Ovary (tissue), 10 donors: ENCODE measurements at places on chromosomes 7 and 10. TPM values are rescaled to one million over a fixed set of nuclear protein-coding genes. Genes with fewer than 3 reads are reported as not detected.

Gene H2BK1
- total RNA-seq = not detected

Gene ORC5
- 20.3 TPM for total RNA-seq

Gene NUDT5
- 16.9 TPM for total RNA-seq

Gene RBP4
- 6.7 TPM for total RNA-seq

Gene SCRN1
- 63.9 TPM for total RNA-seq

Gene C10orf67
- total RNA-seq = 0.13 TPM

Gene PRR15
- 10.5 TPM for total RNA-seq

DNA sequence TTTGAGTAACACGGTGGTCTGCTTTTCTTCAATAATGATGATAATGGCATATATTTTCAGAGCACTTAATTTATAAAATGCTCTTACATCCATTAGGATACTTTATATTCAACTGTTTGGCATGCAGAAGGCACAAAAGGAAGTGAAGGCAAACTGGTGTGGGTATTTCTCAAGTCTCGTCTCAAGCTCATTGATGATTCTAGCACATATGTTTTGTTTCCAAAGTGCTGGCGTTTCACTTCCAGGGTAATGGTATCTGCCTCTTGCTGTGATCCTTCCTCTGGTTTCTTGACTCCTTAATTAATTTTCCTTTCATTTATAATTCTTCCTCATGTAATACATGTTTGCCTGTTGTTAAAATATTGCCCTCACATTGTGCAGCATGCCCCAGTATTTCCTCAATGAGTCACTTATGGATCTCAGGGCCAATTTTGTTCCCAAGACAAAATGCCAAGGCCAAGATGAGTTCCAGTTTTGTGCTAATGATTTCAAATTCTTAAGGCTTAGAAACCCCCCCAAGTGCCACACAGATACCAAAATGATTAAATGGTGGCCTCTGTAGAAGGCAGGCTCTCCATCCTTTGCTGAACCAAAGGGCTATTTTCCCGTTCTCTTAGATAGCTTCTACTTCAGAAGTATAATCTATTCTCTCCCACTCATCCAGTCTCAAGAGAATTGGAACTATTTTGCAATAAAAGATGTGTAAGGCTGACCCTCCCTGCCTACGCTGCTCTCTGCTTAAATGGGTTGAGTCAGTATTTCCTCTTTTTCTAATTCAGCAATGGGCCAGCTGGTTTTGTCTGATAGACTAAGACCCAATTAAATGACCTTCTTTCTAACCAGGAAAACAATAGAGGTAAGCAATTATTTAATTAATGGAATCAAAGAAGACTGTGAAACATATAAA lies 171.2 kb downstream of the ZNF365 start:
- peak; percentile 24 for DNase-seq
- no peak overlapping the region for H3K27ac ChIP-seq
- H3K4me1 ChIP-seq = no peaks in the 10 kb centered on the region

- H3K4me3 ChIP-seq = peak overlapping the region; percentile 95
- no peaks in the 10 kb centered on the region for H3K27me3 ChIP-seq
- H3K4me1 ChIP-seq = peaks cover 6% of the 10 kb centered on the region
- H3K36me3 ChIP-seq = no peaks in the 10 kb centered on the region
These were observed 958 bp upstream of the ESYT2 start for GRCh38 chr7:158830211-158830723.

DNA sequence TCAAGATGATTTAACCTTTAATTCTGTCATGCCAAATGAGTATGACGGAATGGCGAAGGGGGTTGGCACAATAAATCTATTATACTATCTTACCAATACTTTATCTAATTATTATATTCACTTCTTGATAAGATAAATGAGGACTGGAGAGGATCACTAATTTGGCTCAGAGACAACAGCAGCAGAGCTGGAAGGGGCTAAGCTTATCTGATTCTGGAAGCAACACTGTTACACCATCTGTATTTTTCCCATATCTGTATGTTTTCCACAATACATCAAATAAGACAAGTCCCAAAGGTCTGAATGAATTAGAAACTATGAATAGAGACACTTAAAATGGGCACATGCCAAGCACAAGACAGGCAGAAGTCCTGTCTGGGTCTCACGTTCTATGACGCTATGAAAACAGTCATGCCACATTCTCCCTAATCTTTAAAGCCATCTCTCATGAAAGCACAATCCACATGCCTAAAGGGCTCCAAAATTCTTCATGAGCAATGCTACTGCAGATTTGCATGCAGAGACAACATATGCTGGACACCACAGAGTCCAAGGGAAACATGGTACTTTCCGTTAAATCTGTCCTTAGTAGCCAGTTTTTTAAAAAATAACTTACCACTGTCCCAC lies 88.3 kb downstream of the SLC25A13 start:
- no peak overlapping the region for H3K4me3 ChIP-seq
- DNase-seq = no peak
- no peaks in the 10 kb centered on the region for H3K27me3 ChIP-seq
- peaks cover 21% of the 10 kb centered on the region for H3K4me1 ChIP-seq
- no peaks in the 10 kb centered on the region for H3K36me3 ChIP-seq

DNA sequence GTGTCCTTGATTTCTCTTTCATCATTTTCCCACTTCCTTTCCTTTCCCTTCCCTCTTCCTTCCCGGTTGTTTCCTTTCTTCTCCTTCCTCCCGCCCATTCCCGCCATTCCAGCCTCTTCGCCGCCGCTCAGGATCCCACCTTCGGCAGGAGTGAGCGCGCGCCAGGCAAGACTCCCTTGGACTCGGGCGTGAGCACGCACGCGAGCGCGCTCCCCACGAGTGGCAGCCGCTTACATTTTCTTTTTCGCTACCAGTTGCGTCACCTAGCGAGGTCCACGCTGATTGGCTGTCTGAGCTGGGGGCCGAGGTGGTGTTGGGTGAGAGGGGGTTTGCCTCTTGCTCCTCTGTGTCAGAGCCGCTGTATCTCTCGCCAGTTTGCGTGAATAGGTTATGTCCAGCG lies 11.8 kb downstream of the ZAN start:
- peak; percentile 76 for DNase-seq
- no peak overlapping the region for H3K27ac ChIP-seq
- no peaks in the 10 kb centered on the region for H3K27me3 ChIP-seq
- H3K4me1 ChIP-seq = no peaks in the 10 kb centered on the region
- no peak overlapping the region for H3K4me3 ChIP-seq

DNA sequence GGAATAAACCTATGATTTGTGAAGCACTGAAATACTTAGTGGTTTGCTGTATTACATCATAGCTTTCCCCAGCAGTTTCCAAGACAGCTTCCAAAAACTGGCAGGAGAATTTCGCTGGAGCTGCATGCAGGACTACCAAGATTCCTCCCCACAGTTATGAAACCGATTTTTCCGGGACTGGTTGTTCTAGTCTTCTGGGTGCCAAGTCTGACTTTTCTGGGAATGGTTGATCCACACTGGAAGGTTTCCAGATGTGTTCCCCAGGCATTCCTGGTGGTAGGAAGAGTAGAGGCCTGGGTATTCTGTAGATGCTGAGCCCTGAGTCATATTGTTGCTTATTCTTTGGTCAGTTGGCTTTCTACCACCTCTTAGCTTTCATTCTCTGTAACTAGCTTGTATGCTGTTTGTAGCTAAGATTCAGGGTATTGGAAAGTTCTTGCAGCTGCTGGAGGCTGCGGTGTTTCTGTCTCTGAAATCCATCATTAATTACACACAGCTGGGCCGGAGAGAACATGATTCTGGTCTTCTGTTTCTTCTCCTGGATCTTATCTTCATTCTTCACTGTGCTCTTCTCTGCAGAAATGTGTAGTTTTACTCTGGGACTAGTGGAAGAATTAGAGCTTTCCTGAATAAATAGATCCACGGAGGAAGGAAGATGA lies 6.3 kb downstream of the ABCC2 start:
- H3K36me3 ChIP-seq = no peaks in the 10 kb centered on the region
- no peak for DNase-seq
- H3K4me3 ChIP-seq = no peak overlapping the region
- H3K27ac ChIP-seq = no peak overlapping the region
- no peaks in the 10 kb centered on the region for H3K4me1 ChIP-seq
- no peaks in the 10 kb centered on the region for H3K27me3 ChIP-seq

DNA sequence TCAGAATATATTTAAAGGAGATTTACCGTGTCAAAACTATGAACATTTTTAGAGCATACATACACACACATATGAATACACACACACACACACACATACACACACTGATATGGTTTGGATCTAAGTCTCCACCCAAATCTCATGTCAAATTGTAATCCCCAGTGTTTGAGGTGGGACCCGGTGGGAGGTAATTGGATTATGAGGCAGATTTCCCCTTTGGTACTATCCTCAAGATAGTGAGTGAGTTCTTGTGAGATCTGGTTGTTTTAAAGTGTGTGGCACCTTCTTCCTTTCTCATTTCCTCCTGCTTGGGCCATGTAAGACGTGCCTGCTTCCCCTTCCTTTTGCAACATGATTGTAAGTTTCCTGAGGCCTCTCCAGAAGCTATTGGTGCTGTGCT lies 515.0 kb upstream of the ZMIZ1 start:
- H3K4me3 ChIP-seq = no peak overlapping the region
- DNase-seq = no peak
- H3K4me1 ChIP-seq = peaks cover 19% of the 10 kb centered on the region
- H3K36me3 ChIP-seq = no peaks in the 10 kb centered on the region
- H3K27me3 ChIP-seq = no peaks in the 10 kb centered on the region

- H3K4me1 ChIP-seq = no peaks in the 10 kb centered on the region
- H3K4me3 ChIP-seq = no peak overlapping the region
- H3K36me3 ChIP-seq = no peaks in the 10 kb centered on the region
- no peak overlapping the region for H3K27ac ChIP-seq
These were observed 63.3 kb downstream of the MRC1 start for GRCh38 chr10:17872191-17873091.

DNA sequence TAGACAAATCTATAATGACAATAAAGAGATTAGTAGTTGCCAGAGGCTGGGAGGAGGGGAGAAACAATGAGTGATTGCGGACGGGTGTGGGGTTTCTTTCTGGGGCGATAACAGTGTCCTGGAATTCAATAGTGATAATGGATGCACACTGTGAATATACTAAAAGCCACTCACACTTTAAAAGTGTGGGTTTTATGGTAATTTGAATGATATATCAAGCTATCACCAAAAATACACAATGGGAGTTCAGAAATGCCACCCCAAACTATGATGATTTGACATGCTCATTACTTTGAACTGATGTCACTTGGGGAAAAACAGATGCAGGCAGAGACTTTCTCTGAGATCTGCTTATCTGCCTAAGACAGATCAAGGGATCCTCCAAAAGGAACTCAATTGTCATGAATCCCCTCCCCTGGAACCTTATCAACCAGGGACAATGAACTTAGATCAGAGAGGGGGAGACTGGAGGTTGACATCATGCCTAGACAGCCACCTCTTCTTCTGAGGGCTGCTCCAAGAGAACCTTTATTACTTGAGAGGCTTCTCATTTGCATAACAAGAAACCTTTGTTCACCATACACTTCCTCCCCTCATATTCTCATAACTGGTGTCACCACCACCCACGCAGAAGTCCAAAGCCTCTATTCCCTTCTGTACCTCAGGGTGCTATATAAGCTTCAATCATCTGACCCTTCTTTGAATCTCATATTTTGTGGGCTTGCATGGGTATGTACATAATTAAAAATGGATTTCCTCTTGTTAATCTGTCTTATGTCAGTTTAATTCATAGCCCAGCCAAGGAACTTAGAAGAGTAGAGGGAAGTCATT lies 14.8 kb upstream of the ZC3HAV1 start:
- DNase-seq = no peak
- no peak overlapping the region for H3K4me3 ChIP-seq
- H3K27me3 ChIP-seq = no peaks in the 10 kb centered on the region
- H3K36me3 ChIP-seq = no peaks in the 10 kb centered on the region
- no peaks in the 10 kb centered on the region for H3K4me1 ChIP-seq
